Upper lobe of right lung (tissue), 1 donor: ENCODE measurements at places on chromosomes 13 and 19. TPM values are rescaled to one million over a fixed set of nuclear protein-coding genes. Genes with fewer than 3 reads are reported as not detected.

Gene TGDS
- total RNA-seq = 9.4 TPM

DNA sequence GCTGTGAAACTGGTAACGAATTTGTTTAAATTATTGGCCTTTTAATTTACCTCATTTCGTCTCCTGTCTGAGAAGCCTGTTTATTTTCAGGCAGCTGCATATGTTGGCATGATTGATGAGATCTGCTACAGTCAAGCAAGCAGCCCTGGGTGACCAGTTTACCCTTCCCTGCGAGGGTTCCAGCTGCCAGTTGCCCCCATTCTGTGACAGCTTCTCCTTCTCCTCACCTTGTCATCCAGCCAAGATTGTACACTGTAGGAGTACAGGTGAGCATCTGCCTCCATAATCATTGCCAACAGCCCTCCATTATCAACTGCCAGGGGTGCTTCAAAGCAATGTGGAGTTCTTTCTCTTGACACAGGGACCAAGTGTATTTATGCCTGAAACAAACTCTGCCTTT is 1979.9 kb upstream of the PRR20A start:
- no peaks in the 10 kb centered on the region for H3K27me3 ChIP-seq
- DNase-seq = no peak

Gene FAM216B
- total RNA-seq = not detected

Gene ZNF439
- 9.4 TPM for total RNA-seq

Gene OLFM2
- 14.6 TPM for total RNA-seq

DNA sequence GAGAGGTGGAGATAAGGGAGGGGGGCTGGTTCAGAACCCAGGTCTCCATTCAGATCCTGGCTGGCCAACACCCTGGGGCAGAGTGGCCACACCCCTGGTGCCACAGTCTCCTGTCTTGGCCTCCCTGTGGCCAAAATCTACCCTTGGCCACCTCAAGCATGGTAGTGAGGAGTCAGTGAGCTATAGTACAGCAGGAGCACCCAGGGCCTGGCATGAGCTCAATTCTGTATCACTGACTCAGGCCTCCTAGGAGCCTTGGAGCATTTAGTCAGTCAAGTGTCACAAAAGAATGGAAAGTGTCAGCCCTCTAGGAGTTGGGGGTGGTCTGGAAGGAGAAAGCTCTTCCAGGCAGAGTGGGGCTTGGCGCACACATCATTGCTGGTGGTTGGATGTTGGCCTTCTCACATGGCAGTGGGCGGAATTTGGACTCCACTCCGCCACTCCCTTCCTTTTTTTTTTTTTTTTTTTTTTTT is 6.6 kb upstream of the CD79A start:
- H3K36me3 ChIP-seq = peaks cover 69% of the 10 kb centered on the region
- no peak overlapping the region for H3K27ac ChIP-seq
- DNase-seq = no peak
- H3K4me1 ChIP-seq = peaks cover 59% of the 10 kb centered on the region

DNA sequence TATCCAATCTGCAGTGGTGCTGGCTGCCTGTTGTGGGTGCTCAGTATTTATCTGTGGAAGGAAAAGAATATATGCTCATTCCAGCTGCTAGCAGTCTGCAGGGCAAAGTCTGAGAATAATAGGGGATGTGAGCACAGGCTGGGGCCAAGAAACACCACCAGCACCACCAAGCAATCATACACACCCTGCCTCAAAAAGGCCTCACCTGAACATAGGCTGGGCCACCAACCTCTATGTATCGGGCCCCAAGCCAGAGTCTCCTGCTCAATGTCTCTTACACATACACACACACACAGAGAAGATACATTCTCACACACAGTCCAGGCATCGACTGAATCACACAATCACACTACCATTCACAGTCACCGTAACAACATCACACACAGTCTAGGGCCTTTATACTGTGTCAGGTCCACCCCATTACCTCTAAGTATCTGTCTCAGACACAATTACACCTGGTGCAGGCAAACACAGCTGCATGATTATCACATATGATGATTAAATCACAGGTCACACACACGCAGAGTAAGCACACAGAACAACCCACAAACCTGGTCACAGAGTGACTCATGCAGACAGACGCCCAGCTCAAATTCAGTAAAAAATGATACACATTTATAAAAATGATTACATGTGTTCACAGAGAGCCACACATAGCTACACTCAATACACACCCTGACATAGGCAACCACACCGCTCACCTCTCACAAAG is 1.3 kb upstream of the ZSCAN22 start:
- no peaks in the 10 kb centered on the region for H3K27me3 ChIP-seq
- no peaks in the 10 kb centered on the region for H3K36me3 ChIP-seq
- peaks cover 11% of the 10 kb centered on the region for H3K4me1 ChIP-seq
- peak overlapping the region; percentile 83 for H3K4me3 ChIP-seq

- H3K27me3 ChIP-seq = no peaks in the 10 kb centered on the region
- no peak overlapping the region for H3K27ac ChIP-seq
- no peaks in the 10 kb centered on the region for H3K36me3 ChIP-seq
- H3K4me3 ChIP-seq = no peak overlapping the region
- H3K4me1 ChIP-seq = no peaks in the 10 kb centered on the region
- DNase-seq = no peak
These were observed 66.9 kb upstream of the CLDN10 start for GRCh38 chr13:95485518-95486144.

GRCh38 chr13:95644601-95645052 is at the start of gene DZIP1:
Gene DZIP1, minus strand, starts transcription at chr13:95644706. Its CDS starts 2,677 bp downstream, at chr13:95642029.
- H3K27me3 ChIP-seq = peaks cover 45% of the 10 kb centered on the region
- peaks cover 10% of the 10 kb centered on the region for H3K4me1 ChIP-seq
- no peaks in the 10 kb centered on the region for H3K36me3 ChIP-seq
- H3K4me3 ChIP-seq = peak within 1 kb of the TSS; percentile 56

Gene ZNF554
- total RNA-seq = 4.7 TPM

GRCh38 chr13:63999614-64000305 is 2584.1 kb upstream of the PCDH20 start:
- DNase-seq = no peak
- H3K27ac ChIP-seq = no peak overlapping the region
- H3K27me3 ChIP-seq = no peaks in the 10 kb centered on the region
- H3K4me1 ChIP-seq = no peaks in the 10 kb centered on the region

Gene ZNF681
- total RNA-seq = 1.9 TPM

DNA sequence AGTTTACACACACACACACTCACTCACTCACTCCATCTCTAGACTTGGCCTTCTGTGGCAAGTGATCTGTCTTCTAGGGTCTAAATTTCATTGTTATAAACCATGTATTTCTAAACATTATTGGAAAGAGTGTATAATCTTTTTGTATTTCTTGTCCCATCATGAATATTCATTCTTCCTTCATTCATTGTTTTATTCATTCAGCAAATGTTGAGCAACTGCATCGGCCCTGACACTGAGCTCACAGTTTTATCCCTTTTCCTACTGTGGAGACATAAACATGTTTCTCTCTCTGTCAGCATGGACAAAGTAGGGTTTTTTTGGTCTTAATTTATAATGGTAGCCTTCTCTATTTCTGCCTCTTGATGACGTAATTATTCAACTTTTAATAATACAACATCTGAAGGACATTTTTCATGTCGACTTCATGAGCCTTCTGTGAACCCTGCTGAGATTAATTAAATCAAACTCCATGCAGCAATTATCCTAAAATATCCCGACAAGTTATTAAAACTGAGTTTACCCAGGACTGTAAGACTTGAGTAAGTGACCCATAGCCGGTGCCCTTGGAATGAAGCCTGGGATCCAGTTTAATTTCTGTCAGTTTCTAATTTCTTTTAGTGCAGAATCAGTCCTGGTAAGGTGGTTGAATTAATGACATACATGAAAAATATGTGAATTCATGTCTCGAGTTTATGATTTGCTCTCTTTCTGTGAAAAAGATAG is 7.3 kb downstream of the SPATA13 start:
- peaks cover 5% of the 10 kb centered on the region for H3K4me1 ChIP-seq
- H3K27ac ChIP-seq = no peak overlapping the region
- H3K27me3 ChIP-seq = no peaks in the 10 kb centered on the region
- no peak overlapping the region for H3K4me3 ChIP-seq

GRCh38 chr13:59547950-59548349 is 615.8 kb downstream of the DIAPH3 start:
- no peak overlapping the region for H3K4me3 ChIP-seq
- no peaks in the 10 kb centered on the region for H3K4me1 ChIP-seq
- H3K27ac ChIP-seq = no peak overlapping the region
- no peak for DNase-seq

Gene ARMC6
- 21.7 TPM for total RNA-seq

DNA sequence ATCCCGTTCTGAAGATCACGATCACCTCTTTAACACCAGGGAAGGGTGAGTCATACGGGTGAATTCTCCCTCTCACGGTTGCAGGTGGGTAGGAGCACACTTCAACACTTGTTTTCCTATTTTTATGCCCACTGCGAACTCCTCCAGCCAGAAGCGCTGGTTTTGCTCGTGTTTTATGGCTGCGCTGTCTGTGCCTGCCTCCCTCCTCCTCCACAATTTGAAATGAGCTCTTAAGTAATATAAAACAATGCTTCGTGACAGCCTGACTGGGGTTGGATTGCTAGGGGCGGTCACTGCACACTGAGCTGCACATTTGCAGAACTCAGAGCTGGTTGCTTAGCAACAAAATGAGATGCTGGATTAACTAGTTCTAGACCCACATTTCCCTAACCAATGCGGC is 12.9 kb downstream of the CCDC70 start:
- H3K27me3 ChIP-seq = no peaks in the 10 kb centered on the region
- H3K27ac ChIP-seq = no peak overlapping the region
- H3K4me1 ChIP-seq = no peaks in the 10 kb centered on the region
- H3K36me3 ChIP-seq = no peaks in the 10 kb centered on the region
- no peak overlapping the region for H3K4me3 ChIP-seq

GRCh38 chr19:789701-790060 is 7.6 kb upstream of the PTBP1 start:
- DNase-seq = no peak
- no peaks in the 10 kb centered on the region for H3K36me3 ChIP-seq
- peaks cover 15% of the 10 kb centered on the region for H3K4me1 ChIP-seq
- no peaks in the 10 kb centered on the region for H3K27me3 ChIP-seq
- peak overlapping the region; percentile 76 for H3K27ac ChIP-seq
- no peak overlapping the region for H3K4me3 ChIP-seq

DNA sequence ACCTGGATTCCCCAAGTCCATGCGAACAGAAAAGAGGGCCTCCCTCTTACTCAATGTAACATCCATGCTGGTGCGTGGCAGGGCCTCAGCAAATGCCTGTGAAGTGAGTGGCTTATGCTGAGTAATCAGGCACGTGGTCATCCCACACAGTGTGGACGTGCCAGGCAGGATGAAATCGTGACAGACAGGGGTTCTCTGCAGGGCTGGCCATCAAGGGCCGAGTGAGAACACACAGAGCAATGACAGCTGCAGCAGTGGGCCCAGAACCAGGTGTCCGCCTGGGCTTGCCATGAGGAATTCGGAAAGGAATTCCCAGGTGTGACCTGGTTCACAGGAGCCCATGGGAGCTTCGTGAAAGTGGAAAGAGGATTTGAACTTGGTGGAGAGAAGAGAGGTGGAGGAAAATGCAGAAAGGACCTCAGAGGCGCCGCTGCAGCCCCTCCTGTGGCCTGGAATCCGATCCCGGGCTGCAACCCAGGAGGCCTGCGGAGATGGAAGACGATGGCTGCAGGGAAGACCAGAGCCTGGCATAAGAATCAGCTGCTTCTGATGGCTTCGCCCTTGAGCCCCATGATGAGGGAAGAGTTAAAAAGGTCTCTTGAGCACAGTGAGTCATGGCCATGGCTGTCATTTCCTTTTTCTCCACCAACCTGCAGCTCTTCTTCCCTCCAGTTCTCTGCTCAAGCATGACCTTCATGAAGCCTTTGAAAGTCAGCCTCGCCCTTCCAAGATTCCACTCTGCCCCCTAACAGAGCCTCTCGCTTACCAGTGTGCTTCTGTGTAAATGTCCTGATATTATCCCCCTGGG is 34.6 kb upstream of the SOX1 start:
- no peak overlapping the region for H3K27ac ChIP-seq
- H3K4me1 ChIP-seq = no peaks in the 10 kb centered on the region
- H3K27me3 ChIP-seq = peaks cover 4% of the 10 kb centered on the region
- DNase-seq = no peak

Gene NCCRP1
- 0.46 TPM for total RNA-seq

DNA sequence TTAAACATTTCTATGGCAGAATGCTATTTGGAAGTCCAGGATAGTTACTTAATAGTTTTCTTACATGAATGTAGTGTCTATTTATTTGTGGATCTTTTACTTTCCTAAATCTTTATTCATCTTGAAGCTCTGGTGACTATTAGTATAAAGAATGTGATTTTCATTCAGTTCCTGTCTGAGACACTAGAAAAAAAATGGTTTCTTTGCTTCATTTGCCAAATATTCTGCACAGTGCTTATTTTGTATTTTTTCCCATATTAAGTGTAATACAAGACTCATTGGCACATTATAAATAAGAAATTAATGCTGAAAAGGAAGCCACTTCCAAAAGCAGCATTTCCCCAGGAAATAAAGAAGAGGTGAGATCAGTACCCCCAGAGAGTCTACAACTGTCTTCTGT is 109.8 kb downstream of the POSTN start:
- H3K36me3 ChIP-seq = no peaks in the 10 kb centered on the region
- H3K4me1 ChIP-seq = no peaks in the 10 kb centered on the region
- no peak for DNase-seq
- no peak overlapping the region for H3K4me3 ChIP-seq

- no peaks in the 10 kb centered on the region for H3K36me3 ChIP-seq
- no peak for DNase-seq
- H3K27ac ChIP-seq = peak within 1 kb of the TSS; percentile 72
- H3K4me3 ChIP-seq = peak within 1 kb of the TSS; percentile 65
These were observed at the start of gene ARHGEF7 for GRCh38 chr13:111115061-111115964. Gene ARHGEF7, plus strand, starts transcription at chr13:111115310. Its CDS starts 217 bp downstream, at chr13:111115527.

DNA sequence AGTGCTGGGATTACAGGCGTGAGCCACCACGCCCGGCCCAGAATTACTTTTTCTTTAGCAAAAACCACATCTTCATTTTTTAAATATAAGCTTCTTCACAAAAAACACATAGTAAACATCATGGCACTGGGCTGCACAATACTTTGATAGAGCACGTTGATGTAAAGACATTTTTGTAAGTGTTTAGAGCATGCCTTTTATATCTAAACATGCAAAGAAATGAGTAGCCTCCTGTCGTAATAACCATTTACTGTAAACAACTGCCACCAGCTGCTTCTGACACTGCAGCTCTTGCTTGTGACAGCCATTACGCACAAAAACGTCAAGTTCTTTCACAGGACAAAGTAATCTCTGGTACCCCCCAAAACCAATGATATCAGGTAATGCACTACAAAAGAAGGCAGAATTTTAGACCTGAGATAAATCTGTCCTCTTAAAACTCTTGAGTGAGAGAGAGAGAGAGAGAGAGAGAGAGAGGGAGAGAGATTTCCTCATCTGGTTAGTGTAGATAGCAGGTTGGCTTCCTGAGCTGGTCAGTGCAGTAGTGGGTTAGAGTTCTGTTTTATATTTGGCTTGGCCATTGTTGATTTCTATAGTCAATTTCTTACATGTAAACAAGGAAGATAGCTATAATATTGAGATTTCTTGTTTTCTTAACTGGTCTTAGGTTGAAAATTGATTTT is 6.7 kb upstream of the ZNF548 start:
- H3K27ac ChIP-seq = no peak overlapping the region
- H3K4me1 ChIP-seq = no peaks in the 10 kb centered on the region
- H3K36me3 ChIP-seq = peaks cover 1% of the 10 kb centered on the region
- no peaks in the 10 kb centered on the region for H3K27me3 ChIP-seq
